H9 (cell line): ENCODE measurements at places on chromosomes 5 and 9. TPM values are rescaled to one million over a fixed set of nuclear protein-coding genes. Genes with fewer than 3 reads are reported as not detected.

DNA sequence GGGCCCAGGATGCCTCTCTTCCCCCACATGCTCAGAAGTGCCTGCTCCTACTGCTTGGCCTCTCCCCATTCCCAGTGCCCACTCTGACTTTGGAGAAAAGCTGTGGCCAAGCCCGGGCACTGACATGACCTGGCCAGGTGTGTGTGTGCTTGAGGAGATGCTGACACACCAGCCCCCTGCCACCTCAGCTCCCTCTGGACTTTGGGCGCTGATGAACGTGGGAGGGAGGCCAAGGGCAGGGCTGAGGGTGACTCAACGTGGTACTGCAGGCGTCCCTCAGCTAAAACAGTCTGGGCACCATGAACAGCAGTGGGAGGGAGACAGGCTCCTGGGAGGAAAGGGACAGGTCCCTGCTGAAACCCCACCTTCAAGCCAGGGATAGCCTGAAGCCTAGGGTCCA lies 3.9 kb downstream of the TRIM36 start:
- H3K4me3 ChIP-seq, result no peak overlapping the region
- peaks cover 55% of the 10 kb centered on the region for H3K36me3 ChIP-seq
- H3K4me1 ChIP-seq, result no peaks in the 10 kb centered on the region
- no peak for DNase-seq

DNA sequence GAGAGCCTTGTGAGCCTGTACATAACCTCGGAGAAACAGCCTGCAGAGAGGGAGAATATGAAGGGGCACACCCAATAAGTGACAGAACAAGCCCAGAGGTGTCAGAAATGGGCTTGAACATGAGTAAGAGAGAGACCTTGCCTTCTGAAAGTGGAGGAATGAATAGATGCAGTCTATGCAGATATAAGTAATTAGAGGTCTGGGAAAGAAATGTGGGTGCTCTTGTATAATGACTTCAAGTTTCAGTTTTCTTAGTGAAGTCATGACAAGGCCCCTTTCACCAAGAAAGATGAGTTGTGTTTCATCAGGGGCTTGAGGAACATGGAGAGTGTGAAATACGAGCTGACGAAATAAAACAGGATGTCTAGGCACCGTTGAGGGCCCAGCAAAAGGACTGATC lies 15.1 kb downstream of the GRAMD2B start:
- H3K36me3 ChIP-seq, result no peaks in the 10 kb centered on the region; the same call in 2 of the 3 replicates
- H3K27me3 ChIP-seq, result no peaks in the 10 kb centered on the region
- no peaks in the 10 kb centered on the region for H3K4me1 ChIP-seq
- no peak overlapping the region for H3K4me3 ChIP-seq
- DNase-seq, result no peak

DNA sequence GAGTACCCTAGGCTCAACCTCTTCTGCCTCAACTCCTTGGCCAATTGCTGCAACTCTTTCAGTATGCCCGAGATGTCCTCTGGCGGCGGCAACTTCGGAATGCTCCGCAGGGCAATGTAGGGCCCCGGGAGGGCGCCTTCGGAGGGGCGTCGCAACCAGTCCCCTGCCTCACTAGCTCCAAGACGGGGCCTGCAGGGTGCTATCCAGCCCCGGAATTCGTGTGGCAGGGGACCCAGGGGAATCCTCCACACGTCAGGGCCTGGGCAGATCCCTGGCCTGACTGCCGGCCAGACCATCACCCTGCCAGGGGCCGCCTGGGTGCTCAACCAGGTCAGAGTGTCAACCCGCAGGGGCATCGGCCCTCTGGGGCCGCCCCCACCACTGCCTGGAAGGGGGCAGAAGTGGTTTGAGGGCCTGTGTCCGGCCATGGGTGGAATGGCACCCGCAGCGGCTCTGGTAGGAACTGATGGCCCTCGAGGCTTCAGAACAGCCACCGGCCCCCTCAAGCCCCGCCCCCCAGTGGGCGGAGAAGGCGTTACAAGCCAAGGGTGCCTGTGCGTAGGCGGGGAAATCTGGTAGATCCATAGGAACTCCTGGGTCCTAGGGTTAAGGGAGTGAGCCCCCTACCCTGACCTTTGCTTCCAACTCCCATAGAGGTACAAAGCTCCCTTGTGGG lies at the start of gene POU5F2:
Gene POU5F2, minus strand, starts transcription at position 465 of the 676 bp plus-strand sequence. Its CDS starts 37 bp downstream, at position 428.
- H3K4me3 ChIP-seq, result no peak within 1 kb of the TSS
- H3K27me3 ChIP-seq, result no peaks in the 10 kb centered on the region
- H3K4me1 ChIP-seq, result no peaks in the 10 kb centered on the region
- no peaks in the 10 kb centered on the region for H3K36me3 ChIP-seq
- DNase-seq, result peak; percentile 61

The IRX1 gene
- total RNA-seq, result 3.6 and 4.1 TPM in 2 replicates

The MARCHF3 gene
- total RNA-seq, result 17.7 and 23.1 TPM in 2 replicates

The ZDHHC11 gene
- total RNA-seq, result 32.7 and 37.6 TPM in 2 replicates

The GRXCR2 gene
- total RNA-seq, result not detected in 2 replicates

DNA sequence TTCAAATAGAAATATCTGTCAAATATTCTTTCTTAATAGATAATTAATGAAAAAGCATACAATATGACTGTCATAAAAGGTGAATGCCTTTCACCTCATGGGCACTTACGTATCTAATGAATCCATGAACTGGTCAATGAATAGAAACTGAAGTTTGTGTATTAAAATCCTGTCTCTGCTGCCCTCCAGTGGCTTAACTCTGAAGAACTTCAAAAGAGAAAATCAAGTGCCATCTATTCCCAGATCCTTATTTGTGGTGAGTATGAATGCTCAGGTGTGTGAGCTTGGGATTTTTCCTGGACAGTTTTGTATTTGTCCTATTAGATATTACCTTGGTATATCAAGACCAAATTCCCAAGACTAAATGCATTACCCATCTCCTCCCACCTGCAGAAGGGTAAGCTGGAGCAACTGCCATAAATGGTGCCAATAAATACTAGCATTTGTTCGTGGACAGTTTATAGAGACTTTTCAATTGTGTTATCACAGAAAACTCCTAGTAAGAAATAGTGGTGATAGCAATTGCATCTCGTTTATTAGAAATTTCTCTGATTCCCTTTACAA lies 44.0 kb upstream of the SVEP1 start:
- DNase-seq, result no peak
- H3K27me3 ChIP-seq, result no peaks in the 10 kb centered on the region
- peaks cover 2% of the 10 kb centered on the region; the same call in 1 of the 2 replicates for H3K4me1 ChIP-seq
- H3K4me3 ChIP-seq, result no peak overlapping the region
- H3K27ac ChIP-seq, result no peak overlapping the region

DNA sequence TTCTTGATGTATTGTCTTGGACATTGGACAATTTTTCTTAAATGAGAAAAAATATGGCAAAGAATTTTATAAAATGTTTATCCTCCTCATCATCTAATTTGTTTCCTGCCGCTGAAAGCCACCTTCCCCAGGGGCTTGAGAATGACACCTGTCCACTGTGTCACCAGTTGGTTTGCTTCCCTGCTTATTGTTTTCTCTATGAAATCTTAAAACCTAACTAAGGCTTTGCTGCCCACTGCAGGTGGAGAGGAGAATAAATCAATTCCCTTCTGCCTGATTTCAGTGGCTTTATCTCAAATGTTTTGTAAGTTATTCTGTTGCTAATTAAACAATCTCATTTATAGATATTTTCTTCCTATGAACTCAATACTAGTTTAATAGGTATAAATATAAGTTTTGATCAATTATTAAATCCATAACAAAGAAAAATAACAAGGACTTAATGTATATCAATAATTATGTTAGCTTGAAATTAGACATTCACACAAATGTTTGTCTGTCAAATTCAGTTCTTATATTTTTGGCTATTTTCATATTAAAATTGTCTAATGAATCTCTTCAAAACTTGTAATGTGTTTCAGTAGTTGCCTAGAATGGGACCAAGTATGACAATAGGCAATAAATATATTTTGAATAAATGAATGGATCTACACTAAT lies 822.5 kb downstream of the PTPRD start:
- DNase-seq, result no peak
- H3K4me1 ChIP-seq, result no peaks in the 10 kb centered on the region
- H3K27me3 ChIP-seq, result no peaks in the 10 kb centered on the region
- no peaks in the 10 kb centered on the region for H3K36me3 ChIP-seq
- no peak overlapping the region for H3K4me3 ChIP-seq

DNA sequence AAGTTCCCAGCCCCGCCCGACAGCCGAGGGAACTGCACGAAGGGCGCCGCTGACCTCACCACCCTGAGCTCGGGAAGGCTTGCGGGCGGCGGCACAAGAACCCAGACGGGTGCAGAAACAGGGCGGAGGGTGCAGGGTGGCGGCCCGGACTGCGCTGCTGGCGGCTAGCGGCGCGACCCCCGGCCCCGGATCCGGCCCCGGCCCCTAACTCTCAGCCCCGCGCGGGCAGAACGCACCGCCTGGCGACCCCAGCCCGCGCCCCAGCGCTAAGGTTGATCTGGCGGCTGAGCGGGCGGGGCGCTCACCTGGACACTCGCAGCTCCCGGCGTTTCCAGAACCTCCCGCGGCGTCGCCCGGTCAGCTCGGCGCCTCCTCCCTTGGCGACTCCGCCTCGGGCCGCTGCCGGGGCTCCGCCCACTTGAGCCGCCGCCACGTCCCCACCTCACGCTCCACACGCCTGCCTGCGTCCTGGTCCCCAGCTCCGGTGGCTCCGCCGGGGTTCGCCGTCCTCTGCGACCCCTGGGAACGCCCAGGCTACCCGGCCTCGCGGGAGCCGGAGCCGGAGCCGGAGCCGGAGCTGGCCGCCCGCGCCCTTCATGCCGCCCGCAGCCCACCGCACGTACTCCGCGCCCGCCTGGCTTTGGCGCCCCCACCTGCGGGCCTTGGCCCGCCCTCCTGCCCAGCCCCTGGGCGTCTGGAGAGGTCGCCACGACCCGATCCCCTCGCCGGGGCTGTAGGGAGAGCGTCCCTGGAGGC lies at the start of gene P4HA2:
Gene P4HA2, minus strand, starts transcription at position 369 of the 756 bp plus-strand sequence. CDS start 9,227 bp downstream, outside the sequence.
- H3K36me3 ChIP-seq, result no peaks in the 10 kb centered on the region; the same call in 2 of the 3 replicates
- no peak within 1 kb of the TSS for H3K27ac ChIP-seq
- H3K4me3 ChIP-seq, result peak within 1 kb of the TSS; percentile 60
- H3K4me1 ChIP-seq, result no peaks in the 10 kb centered on the region; the same call in 1 of the 2 replicates

The SNCAIP gene
- total RNA-seq, result 2.6 and 3.0 TPM in 2 replicates
